ENCODE measurements at places on chromosomes 12 and 14.
A peak's percentile ranks its signal among the peaks of the same experiment; 100 is the strongest.

DNA sequence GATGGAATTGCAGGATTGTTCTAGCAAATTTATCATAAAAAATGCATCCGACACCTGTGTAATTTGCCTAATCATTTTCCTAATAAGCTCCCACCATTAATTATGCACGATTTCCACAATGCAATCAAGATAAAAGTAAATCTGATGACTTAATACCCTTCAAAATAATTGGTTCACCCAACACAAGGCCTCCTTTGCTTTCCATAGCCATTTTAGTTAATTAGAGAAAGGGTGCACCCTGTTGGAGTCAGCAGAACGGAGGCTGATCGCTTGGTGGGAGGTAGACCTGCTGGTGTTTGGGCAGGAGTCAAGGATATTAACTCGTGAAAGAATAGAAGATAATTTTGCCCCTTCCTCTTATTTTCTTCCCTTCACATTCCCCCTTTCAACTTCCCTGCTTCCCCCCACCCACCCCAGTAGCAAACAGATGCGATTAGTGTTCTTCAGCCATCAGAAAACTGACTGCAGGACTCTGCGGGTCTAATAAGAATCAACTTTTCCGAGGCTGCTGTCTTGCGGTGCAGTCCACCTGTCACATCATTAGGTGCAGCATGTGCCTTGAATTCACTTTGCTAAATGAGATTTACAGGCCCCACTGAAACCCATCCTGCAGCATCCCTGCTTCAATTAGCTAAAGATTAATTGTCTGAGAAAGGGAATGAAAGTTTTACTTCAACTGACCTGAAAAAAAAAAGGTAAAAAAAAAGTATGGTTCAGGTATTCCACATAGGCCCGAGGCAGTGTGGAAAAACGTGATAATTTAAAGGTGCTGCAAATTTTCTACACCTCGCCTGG, 553.7 kb upstream of the LMO3 start:
- DNase-seq = no peak

DNA sequence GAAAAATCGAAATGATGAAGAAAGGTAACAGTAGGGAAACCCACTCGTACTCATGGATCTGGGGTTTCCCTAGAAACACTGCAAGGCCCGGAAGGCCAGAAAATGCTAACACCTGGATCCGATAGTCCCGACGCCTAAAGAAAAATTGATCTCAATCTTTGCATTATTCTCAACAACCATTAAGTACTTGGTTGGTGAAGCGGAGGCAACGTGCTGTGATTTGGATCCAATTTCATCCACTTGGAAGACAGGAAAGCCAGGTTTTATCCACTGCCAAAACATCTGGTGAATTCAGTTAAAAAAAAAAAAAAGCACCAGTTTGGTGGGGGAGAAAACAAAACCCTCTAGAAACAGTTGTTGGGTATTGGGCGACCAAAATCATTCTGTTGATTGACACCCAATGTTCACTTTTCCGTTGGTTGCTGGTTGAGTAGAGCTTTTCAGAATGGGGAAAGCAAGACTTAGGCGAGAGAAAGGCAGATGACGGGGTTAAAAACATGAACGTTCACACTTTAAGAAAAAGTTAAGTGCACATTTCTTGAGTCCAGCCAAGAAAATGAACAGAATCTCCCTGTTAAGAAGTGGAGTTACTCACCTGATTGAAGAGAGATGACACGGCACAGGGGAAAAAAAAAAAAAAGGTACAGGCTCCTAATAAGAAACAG, 41.9 kb upstream of the MED13L start:
- DNase-seq = no peak

- no peak for DNase-seq
Observed at GRCh38 chr14:104432611-104433231, 146.8 kb upstream of the C14orf180 start.

DNA sequence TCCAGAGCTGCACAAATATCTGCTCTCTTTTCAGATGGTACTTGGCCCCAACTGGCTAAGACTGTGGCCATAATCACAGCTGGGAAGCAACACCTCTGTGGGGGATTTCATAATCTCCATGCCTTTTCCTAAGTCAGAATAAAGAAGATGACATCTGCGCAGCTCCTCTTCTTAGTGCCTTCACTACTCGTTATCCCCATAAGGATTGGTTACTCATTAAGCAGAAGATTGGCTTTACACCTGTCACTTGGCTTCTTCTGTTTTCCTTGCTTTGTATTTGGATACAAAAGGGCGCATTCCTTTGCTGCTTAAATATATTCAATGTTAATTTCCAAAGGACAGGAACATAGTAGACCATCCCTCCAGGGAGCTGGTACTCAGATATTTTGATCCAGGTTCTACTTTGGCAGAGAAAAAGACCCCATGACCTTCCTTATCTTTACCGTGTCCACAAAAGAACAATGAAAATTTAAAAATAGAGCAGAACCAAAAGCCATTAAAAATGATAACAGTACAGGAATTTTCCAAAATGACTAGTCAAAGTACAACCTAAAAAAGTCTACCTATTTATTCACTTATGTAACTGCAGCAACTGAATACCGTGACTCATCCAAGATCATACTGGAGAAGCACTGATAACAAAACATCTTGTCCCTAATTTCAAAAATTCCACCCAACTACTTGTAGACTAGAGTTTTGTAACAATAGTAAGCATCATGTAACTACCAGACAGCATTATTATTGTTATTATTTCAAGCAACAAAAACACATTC, 352.3 kb upstream of the TMPO start:
- DNase-seq = no peak

GRCh38 chr14:84025106-84026012, 1504.6 kb upstream of the FLRT2 start:
- DNase-seq = no peak

- DNase-seq = no peak
Observed at GRCh38 chr12:12996209-12996608, 3.9 kb downstream of the HEBP1 start.

GRCh38 chr14:56205881-56206280, 87.7 kb downstream of the PELI2 start:
- no peak for DNase-seq

GRCh38 chr14:53358166-53358565, 205.0 kb upstream of the DDHD1 start:
- DNase-seq = no peak

- DNase-seq = no peak
Observed at GRCh38 chr12:27680619-27681018, 15.6 kb upstream of the REP15 start.

- peak; percentile 32 for DNase-seq
Observed at GRCh38 chr12:13784504-13784903, 196.9 kb downstream of the GRIN2B start.

GRCh38 chr14:99233222-99234035, 38.6 kb downstream of the BCL11B start:
- DNase-seq = no peak

- no peak for DNase-seq
Observed at GRCh38 chr14:20836668-20837338, 34.2 kb upstream of the RNASE1 start.

GRCh38 chr12:3697311-3697870, 55.5 kb downstream of the CRACR2A start:
- no peak for DNase-seq

- DNase-seq = no peak
Observed at GRCh38 chr14:56170877-56171422, 52.7 kb downstream of the PELI2 start.

- peak; percentile 98 for DNase-seq
Observed at GRCh38 chr12:114684098-114684869, at the start of gene TBX3. TSS of gene TBX3 (minus strand) at chr12:114684175. CDS start at chr12:114683200, 975 bp downstream.

DNA sequence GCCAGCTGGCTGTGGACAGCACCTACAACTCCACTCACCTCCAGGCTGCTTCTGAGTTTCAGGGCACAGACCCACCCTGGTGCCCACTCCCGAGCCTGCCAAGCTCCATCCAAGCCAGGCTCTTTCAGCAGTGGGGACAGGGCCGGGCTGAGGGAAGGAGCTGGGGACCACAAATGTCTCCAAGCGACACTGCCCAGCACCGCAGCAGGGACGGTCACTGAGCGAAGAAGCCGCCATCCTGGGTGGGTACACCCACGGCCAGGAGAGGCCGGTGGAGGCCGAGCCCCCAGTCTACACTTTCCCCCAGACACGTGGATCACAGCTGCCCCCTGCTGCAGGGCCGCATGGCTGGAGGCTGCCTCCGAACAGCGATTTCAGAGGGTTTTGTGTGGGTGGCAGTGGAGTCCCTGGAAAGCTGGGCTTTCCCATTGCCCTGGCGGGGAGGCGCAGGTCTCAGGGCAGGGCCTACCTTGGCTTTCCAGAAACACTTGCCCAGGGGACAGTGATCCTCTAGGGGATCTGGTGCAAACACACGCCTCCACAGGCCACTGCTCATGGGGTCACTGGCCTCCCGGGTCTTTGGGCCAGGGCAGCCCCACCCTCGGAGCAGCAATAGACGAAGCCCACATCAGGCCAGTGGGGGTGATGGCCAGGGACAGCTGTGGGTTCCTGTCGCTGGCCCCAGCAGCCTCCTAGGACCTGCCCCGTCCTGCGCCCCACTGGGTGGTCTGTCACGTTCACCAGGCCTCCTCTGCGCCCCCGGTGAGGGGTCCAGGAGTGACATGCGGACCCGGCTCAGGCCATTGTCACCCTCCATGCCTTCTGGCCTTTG, 1.2 kb upstream of the GPR132 start:
- DNase-seq = no peak

DNA sequence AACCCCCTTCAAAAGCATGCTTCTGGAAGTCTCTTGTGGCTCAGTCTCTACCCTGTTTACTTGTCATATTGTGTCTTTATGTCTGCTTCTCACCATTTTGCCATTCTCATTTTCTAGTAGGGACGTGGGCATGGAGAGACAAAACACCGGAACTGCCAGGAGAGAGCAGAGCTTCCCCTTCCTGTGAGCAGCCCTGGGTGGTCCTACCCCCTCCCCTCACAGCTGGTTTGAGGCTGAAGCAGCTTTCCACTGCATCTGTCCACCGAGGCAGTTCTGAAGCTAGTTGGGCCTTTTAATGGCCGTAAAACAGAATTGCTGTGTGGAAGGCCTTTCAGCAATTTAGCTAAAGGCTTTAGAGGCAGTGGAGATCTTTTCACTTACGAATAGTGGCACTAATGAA, 77.0 kb downstream of the PELI2 start:
- no peak for DNase-seq

DNA sequence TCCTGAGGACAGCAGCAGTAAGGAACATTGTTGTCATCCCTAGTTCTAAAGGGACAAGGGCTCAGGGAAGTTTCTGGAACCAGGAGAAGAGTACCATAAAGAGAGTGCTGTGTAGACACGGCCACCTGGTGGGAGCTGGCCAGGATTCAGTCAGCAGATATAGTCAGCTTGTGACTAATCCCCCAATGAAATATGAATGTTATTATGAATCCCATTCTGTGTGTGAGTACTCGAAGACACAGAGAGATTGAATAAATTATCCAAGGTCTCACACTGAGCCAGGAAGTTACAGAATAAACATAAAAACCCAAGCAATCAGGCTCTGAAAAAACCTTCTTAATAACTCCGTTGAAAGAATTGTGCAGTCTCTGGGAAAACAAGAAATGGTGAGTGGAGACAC, 1359.5 kb downstream of the AACS start:
- no peak for DNase-seq

DNA sequence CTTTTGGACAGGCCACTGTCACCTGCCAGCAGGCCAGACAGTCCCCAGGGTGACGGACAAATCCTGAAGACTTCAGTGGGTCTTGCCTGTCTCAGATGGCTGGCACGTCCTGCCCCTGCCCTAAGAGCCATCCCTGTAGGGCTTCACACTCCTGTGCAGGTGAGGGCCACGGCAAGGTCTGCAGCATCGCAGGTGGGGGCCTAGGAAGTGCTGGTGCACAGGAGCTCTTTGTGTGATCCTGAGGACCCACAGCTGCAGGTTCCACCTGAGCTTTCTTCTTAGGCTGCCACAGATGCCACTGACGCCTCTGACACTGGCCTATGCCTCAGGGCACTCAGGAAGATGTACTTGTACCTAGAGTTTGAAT, 108.5 kb upstream of the FKBP4 start:
- DNase-seq = no peak

GRCh38 chr14:63770187-63770807, 42.4 kb upstream of the SGPP1 start:
- peak; percentile 25 for DNase-seq

DNA sequence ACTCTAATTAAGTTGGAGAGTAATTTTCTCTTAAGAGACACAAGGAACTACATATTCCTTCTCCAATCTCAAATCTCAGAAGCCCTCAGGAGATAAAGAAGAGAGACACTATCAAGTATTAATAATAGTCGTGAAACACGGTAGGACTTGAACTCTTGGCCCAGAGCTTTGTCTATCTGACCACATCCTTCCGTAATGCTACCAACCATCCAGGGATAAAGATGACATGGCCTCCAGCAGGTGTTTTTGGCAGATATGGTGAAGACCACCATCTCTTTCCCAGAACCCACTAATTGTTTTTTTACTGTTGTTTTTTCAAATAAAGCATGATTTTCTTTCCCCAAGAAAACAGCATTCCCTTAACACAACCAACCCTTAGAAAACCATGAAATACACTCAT, 3.4 kb downstream of the ZNF384 start:
- no peak for DNase-seq

GRCh38 chr12:67504026-67504425, 144.5 kb upstream of the DYRK2 start:
- DNase-seq = no peak

- no peak for DNase-seq
Observed at GRCh38 chr14:98582276-98582675, 689.7 kb downstream of the BCL11B start.

- DNase-seq = no peak
Observed at GRCh38 chr12:43282106-43282505, 269.9 kb downstream of the ADAMTS20 start.

GRCh38 chr12:45615268-45615667, 114.2 kb upstream of the ARID2 start:
- peak; percentile 80 for DNase-seq

DNA sequence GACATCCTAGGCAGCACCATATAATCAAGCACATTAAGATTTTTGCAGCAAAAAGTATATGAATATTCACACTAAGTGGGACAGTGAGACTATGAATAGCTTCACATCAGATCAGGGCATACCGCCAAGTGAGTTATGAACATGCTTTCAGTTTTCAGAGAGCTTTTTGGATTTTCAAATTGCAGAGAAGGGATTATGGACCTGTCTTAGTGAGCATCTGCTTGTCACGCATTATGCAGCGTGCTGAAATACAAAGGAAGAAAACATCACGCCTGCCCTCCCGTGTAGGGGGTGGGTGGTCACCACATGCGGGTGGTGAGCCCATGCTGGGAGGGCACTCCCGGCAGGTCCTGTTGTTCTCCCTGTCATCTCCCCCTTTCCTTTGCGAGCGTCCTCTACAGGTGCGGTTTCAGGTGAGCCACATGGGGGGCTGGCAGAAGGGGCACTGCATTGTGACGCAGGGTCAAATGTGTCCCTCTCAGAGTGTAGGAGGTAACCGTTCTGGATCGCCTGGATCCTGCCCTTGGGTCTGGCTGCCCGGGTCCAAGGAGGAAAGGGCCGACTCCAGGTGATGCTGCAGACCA, 42.6 kb downstream of the TRAF3 start:
- DNase-seq = no peak

Data from NCI-H226 (cell line).